ENCODE measurements at places on chromosomes 16 and 17. TPM values are rescaled to one million over a fixed set of nuclear protein-coding genes. Genes with fewer than 3 reads are reported as not detected.

DNA sequence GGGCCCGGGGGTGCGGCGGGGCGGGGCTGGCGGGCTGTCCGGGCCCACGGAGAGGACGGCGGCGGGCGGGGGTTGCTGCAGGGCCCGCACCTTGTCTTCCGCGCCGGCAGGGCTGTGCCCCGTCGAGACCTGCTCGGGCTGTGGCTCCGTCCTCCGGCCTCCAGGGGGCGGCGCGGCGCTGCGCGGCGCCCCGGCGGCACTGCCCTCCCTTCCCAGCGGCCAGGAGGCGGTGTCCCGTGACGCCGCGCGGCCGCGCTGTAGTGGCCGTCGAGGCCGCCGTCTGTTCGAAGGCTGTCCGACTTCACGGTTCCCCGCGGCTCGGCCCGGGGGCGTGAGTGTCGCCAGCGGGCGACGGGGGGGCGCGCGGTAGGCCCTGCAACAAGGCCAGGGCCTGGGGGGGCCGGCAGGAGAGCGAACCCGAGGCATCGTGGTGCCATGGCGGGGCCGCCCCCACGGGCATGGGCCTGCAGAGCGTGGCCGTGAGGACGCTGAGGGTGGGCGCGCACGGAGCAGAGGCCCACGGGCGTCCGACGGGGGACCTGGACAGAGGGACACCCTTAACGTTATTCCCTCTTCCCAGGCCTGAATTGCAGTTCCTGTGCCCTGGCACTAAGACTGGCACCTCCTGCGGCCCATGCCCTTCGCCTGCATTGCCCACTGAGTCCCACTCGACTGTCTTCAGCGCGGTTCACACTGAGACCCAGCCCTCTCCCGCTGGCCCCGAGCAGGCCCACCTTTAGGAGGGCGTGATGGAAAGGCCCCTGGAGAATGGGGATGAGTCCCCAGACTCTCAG is at the start of gene PLEKHG4:
Gene PLEKHG4 (plus strand): TSS at position 237 of the 794 bp plus-strand sequence. CDS start 513 bp downstream, at position 750.
- peak; percentile 78 for DNase-seq

DNA sequence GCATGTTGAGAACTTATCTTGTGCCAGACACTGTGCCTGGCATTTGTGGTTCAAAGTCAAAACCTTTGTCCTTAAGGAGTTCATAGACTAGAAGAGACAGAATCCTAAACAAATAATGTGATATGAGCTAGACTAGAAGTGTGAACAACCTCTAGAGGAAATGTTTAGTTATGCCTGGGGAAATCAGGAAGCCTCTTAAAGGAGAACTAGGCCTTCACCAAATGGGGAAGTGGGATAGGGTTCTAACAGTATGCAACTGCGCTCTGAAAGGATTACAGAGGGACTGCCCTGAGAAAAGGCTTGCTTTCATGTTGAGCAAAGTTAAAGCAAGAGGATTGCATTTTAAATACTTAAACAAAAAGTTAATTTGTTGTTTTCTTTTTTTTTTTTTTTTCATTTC is 4.9 kb downstream of the RUNDC1 start:
- no peak for DNase-seq

DNA sequence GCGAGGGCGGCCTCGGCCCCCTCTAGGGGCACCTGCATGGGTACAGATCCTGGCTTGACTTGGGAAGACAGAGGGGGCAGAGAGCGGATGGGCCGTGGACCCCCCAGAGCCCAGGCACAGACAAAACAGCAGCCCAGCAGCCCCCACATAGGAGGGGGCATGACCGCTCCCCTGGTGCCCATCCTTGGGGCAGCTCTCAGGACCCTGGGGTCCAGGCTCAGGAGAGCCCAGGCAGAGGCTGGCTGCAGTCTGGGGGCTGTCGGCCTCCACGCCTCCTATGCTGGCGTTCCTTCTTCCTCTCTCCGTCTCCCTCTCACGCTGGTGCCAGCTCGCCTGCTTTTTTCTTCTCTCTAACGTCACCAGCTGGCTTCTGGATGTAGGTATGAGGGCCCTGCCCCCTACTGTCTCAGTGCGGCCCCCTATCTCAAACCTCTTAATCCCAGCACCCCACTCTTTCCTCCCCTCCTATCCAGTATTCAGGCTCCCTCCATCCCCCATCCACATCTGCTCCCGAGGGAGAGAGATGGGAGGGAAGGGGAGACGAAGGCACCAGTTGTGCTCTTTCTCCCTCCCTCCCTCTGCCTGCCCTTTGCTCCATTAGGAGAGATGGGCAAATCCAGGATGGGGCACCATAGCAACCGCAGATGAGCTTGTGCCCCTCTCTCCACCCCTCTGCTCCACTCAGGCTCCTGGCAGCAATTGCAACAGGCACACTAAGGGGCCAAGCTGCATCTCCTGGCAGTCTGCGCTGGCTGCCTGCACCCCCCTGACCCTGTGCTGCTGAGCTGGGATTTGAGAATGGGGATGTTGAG is at the start of gene GPR179:
Gene GPR179 (minus strand): TSS at position 349 of the 812 bp plus-strand sequence. CDS start 167 bp downstream, at position 182.
- no peak for DNase-seq

DNA sequence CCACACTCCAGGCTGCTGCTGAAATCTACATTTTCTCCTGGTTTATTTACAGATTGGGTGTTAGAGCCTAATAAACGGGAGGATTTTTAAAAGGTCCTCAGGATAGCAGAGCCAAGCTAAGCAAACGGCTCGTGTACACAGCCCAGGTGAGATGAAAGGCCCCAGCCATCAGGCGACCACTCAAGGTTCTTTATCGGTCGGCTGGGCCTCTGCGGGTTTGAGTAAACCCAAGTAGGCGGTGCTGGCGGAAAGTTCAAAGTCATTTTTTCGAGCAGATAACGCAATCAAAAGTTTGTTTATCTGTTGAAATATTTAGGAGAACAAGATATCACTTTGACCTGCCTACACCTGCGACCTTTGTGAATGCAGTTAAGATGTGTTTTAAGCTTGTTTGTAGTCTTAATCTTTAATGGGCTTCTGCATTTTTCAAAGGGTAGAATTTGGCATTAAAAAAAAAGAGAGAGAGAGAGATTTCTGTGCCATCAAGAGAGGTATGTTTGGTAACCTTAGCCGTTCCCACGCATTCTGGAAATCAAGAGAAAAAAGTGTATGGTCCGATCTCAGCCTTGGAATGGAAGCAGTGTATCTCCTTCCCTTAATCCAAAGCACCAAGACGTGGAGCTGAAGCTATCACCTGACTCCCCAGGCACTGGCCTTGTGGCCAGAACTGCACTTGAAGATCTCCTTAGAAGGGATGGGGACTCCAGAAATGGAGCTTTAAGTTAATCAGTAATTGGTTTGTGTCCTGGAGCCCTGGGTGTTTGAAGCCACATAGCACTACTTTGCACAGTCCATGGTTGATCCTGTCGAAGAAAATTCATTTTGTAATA is 301.7 kb upstream of the IRX5 start:
- no peak for DNase-seq

GRCh38 chr16:89343501-89344457 is 126.3 kb downstream of the ZNF778 start:
- no peak for DNase-seq

- DNase-seq, result no peak
Observed at GRCh38 chr16:47829850-47830600, 325.8 kb downstream of the ABCC12 start.

DNA sequence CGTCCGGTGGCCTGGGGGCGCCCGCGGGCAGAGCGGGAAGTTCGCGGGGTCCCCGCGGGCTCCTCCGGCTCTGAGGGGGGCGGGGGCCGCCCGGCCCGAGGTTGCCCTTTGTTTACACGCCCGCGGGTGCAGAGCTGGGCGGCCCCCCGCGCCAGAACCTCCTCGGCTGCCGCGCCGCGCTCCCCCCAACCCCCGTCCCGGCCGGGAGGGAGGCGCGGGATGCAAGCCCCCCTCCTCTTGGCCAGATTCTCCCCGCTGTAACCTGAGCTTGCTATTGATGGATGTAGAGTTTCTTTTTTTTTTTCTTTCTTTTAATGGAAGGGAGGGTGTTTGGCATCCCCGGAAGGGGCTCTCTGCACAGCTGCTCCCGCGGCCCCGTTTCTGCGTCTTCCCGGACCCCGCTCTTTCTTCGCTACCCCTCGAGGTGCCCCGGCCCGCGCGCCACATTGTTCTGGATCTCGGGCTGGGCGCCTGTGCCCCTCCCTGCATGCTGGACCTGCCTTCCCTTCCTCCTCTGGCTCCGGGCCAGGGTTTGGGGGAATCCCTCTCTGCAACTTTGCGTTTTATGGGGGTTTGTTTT is 646 bp downstream of the CBX2 start:
- DNase-seq, result peak; percentile 20

The NECAB2 gene
- 3.6 TPM for total RNA-seq

The CACNA1H gene
- total RNA-seq, result not detected

The KRTAP4-1 gene
- not detected for total RNA-seq

Measured in MCF 10A (cell line).